Stimulated activated CD4-positive, alpha-beta T cell treated with anti-CD3 and anti-CD28 coated beads, Interleukin-1b, Interleukin-23, amount 100 ng/mL, for 24 hours (primary cell): ENCODE measurements at places on chromosomes 5 and 9.

DNA sequence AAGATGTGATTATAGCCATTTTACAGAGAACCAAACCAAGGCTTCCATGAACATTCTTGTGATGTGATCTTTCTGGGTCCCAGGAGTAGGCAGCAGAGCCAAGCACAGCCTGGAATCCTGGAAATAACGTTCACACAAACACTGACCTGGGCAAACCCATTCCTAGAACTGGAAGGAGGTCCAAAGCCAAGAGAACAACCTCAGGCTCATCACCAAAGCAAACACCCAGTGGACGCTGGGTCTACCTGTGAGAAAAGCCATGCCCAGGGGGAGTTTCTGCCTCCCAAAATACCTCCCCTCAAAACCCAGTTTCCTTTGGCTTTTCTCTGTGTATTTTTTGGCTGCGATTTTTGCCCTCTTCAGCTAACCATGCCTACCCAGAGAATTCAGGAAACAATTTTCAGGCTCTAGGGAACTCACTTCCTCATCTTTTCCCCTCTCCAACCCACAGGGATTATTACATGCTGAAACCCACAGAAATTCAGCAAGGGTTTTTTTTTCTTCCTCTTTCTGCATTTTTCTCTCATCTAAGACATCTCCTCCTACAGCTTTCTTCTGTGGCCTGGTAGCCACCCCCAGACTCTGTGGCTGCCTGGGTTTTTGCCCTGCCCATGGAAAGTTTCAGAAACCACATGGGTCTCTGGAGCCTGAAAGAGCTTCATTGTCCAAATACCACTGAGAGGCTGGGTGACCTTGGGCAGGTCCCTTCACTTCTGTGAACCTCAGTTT, 75.0 kb downstream of the TNC start:
- DNase-seq: no peak

DNA sequence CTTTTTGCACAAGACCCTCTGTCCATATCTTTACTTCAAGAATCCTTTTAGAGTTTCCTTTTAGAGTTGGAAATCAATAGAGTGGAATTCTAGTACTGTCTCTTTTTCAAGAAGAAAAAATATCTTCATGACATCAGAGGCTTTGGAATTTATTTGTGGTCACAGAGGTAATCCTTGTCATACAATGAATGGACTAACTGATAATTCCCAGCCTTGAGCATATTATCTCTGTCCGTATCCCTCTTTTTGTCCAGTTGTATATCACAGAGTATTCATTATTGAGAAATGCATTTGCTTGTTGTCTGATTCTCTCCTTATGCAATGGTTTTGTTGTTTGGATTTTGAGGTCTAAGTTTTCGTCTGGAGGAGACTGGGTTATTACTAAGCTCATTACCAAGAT, 82.0 kb upstream of the HAPLN1 start:
- DNase-seq: no peak

GRCh38 chr5:50575740-50576139, 90.7 kb upstream of the PARP8 start:
- DNase-seq: no peak

GRCh38 chr9:94912700-94913249, 186.3 kb downstream of the AOPEP start:
- DNase-seq: no peak

GRCh38 chr9:93978551-93978950, 23.4 kb upstream of the BARX1 start:
- no peak for DNase-seq

- no peak for DNase-seq
Measured at GRCh38 chr9:77753180-77753579, 105.1 kb upstream of the GNA14 start.

GRCh38 chr5:129112295-129112694, 17.7 kb downstream of the ISOC1 start:
- DNase-seq: no peak

DNA sequence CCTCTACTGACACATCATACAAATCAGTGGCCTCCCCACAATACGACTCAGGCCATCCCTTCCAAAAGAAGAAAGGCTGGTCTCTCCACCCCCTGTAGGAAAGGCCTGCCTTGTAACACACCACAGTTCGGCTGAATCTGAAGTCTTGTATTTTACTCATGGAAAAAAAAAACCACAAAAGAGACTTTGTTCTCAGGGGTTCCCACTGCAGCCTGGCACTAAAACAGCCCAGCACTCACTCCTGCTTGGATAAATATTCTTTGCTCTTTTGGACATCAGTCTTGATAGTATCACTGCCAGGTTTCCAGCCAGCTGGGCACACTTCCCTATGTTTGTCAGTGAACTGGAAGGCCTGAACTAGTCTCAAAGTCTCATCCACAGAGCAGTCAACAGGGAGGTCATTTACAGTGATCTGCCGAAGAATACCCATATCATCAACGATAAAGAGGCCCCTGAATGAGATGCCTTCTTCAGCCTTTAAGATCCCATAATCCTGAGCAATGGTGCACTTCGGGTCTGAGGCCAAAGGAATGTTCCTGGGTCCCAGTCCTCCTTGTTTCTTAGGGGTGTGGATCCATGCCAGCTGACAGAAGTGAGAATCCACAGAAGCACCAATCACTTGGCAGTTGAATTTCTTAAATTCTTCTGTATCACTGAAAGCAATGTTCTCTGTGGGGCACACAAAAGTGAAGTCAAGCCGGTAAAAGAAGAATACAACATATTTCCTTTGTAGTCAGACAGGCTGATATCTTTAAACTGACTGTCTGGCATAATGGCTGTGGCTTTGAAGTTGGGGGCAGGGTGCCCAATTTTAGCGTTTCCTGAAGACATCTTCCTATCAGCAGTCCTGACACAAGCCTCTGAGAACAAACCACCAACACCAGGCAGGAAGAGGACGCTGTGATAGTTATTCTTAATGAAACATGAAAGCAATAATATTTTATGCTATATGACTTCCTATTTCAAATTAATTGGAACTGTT, 198.1 kb downstream of the LURAP1L start:
- DNase-seq: no peak

- no peak for DNase-seq
Measured at GRCh38 chr9:128892221-128892921, 10.4 kb downstream of the LRRC8A start.

- DNase-seq: no peak
Measured at GRCh38 chr9:95565982-95566381, 49.2 kb upstream of the PTCH1 start.

DNA sequence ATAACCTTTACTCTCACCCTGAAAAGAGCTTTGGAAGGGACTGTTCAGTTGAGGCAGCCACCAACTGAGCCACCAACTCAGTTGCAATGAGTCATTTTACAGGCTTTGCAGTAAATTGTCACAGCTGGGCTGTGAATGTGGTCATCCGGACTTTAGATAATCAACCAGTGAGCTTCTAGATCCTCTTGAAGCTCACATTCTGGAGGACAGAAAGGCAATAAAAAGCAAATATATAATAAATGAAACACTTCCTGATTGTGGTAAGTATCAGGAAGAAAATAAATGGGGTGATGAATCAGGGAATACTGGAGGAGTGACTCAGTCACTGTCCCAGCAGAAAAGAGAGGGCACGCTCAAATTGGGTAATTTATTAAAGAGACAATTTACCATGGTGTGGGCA, 13.2 kb upstream of the C5orf58 start:
- DNase-seq: no peak

DNA sequence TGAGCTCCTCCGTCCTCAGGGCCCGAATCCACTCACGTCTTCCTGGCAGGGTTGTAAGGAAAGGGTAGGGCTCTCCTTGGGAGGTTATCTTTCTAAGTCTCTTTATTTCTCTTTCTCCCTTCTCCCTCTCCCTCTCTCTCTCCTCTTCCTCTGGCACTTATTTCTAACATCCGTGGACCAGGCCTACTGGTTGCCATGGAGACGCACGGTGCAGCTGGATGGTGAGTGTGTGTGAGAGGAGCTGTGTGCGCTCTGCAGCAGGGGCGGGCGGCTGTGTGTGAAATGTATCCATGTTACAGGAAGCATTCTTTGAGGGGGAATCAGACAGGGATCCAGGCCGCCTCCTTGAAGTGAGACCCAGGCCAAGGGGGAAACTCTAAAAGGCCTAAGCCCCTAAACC, 32.2 kb downstream of the PCDH1 start:
- DNase-seq: no peak

- no peak for DNase-seq
Measured at GRCh38 chr5:127297348-127298035, 6.9 kb downstream of the MEGF10 start.

GRCh38 chr9:138028596-138028995, 151.0 kb downstream of the CACNA1B start:
- DNase-seq: no peak

DNA sequence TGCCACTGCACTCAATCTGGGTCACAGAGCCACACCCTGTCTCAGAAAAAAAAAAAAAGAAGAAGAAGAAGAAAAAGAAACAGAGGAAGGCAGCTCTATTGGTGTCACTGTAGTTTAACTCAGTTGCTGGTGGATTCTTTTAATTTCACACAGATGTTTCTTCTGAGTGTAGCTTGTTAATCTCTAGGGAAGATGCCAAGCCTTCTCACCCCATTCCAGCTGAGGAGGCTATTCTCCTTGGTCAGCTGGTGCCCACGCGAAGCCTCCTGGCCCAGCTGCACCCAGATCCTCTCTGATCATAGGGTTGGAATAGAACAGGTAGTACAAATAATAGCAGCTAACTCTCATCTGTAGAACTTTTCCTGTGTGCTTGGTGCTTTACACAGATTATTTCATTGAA, 113.8 kb upstream of the SPRY4 start:
- no peak for DNase-seq

GRCh38 chr5:137594717-137595116, 95.6 kb upstream of the SPOCK1 start:
- DNase-seq: no peak

DNA sequence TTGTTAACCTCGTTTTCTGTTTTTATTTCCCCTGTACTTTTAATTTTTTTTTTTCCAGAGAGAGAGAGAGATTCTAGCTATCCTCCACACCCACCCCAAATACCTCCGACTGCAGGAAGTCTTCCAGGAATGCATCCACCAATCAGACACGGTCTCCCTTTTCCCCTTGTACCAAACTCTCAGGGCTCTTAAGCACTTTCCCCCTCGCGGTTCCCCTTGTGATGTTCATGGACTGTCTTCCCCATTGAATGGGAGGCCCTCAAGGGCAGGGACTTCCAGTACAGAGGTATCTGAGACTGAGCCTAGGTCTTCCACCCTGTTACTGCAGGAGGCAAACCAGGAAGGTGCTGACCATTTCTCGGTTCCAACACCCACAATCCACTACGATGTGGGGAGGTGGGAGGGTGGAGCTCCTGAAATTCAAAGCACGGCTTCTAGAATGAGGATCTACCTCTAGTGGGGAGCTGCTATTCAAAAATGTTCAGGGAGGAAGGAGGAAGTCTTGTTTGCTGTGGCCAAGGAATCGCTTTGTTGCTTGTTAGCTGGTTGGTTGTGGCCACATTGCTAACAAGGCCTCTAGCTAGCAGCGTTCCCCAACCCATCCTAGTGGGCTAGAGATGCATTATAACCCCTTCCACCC, 37.5 kb upstream of the PTGS1 start:
- DNase-seq: no peak

DNA sequence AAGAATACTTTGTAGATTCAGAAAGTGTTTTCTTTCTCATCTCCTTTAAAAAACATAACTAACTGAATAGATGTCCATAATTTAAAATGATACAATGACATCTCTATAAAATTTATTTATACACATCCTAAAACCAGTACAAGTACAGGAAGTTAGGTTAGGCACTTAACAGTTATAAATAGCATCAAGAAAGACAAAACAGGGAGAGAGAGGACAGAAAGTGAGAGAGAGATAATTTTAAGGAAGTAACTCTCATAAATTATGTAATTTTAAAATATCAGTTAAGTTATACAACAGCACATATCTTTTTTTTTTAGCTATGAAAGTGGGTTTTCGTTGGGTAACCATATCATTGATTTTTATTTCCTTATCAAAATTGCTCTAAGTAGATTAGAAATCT, 1068.6 kb downstream of the TAF11L14 start:
- no peak for DNase-seq

DNA sequence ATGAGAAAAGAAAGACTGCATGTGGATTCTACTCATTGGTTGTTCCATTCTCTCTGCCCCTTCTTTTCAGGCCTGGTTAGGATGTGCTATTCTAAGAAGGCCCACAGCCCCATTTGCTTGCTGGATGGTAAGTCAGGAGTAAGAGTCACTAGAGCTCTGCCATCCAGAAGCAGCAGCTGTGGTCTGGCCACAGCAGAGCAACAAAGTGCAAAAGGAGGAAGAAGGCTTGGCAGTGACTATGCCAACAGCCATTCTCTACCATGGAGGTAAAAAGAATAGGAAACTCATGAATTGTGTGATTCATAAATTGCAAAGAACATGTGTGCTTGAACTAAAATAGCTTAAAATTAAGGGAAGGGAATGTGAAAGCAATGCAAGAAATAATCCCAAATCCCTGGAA, 20.9 kb downstream of the KLHL3 start:
- DNase-seq: no peak

- no peak for DNase-seq
Measured at GRCh38 chr5:169707686-169708085, 70.6 kb downstream of the DOCK2 start.

GRCh38 chr5:35470866-35471265, 146.8 kb upstream of the SPEF2 start:
- DNase-seq: no peak

GRCh38 chr5:152607401-152608160, 202.5 kb upstream of the NMUR2 start:
- DNase-seq: no peak

DNA sequence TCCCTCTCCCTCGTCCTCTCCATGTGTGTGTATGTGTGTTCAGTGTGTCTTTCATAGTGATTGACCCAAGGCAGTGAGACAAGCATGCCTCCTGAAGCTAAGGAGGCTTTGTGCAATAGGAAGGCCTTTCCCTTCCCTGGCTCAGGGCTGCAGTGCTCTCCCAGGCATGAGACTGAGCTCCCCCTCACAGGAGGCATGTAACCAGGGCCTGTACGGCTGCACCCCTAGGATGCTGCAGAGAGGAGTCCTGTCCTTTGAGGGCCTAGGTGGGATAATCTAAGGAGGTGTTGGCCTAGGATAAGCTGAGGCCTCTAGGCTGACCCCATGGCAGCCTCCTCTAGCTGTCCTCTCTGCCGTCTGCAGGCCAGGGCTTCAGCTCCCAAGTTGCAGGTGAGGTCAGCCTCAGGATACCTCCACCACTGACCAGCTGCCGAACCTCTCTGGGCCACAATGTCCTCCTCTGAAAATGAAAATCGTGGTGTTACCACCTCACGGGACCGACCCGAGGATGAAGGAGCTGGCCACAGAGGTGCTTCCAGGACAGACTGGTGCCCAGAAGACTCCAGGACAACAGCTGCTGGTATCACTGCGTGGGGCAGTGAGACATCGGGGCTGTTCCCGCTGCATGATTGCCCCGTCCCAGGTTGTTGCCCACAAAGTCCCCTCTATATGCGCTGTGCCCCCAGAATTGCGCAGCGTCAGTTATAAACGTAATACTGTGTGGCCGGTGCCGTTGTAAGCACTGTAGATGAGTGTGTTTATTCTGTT, 129.6 kb downstream of the BARX1 start:
- DNase-seq: no peak

DNA sequence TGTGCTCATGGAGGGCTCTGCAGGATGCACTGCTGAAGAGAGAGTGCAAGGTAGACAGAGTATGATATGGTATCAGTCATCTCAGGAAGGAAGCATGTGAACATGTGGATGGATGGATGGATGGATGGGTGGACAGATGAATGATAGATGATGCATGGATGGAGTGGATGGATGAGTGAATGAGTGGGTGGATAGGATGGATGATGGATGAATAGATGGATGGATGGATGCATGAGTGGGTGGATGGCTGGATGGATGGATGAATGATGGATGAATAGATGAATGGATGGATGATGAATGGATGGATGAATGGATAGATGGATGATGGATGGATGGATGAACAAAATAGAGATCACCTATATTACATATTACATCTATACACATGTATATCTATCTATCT, 341.3 kb downstream of the DRD1 start:
- DNase-seq: no peak
